ENCODE measurements at places on chromosomes 6 and 20.
A peak's percentile ranks its signal among the peaks of the same experiment; 100 is the strongest.

DNA sequence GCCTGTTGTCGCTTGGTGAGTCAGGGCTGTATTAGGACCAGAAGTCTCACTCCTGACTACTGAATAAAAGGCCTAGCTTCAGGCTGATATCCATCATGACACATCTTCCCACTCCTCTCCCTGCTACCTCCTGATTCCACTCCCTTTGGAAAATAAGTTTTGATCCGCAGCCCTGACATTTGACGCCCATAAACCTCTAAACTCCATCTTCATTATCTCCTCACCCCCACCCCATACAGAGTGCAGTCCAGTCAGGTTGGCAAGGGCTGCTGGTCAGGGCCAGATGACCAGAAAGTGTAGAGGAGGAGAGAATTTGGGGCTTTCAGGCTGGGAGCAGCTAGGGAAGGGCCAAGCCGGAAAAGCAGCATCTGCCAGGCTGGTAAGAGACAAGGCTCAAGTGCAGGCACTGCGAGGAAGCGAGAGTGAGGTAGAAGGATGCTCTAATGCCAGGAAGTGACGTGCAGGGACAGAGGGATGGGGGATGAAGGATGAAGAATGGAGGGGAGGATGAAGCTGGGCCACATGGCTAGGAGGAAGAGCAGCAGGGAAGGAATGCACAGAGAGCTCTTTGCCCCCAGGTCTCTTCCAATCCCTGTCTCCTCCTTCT lies 1.2 kb downstream of the GGT7 start:
- H3K27me3 ChIP-seq, result no peaks in the 10 kb centered on the region
- no peak for DNase-seq
- peaks cover 3% of the 10 kb centered on the region for H3K4me1 ChIP-seq
- H3K36me3 ChIP-seq, result no peaks in the 10 kb centered on the region
- H3K4me3 ChIP-seq, result no peak overlapping the region

- no peaks in the 10 kb centered on the region for H3K27me3 ChIP-seq
- no peak overlapping the region for H3K4me3 ChIP-seq
- no peaks in the 10 kb centered on the region for H3K4me1 ChIP-seq
- no peak for DNase-seq
- no peak overlapping the region for H3K27ac ChIP-seq
Observed at GRCh38 chr6:69958978-69959377, 92.6 kb downstream of the COL19A1 start.

DNA sequence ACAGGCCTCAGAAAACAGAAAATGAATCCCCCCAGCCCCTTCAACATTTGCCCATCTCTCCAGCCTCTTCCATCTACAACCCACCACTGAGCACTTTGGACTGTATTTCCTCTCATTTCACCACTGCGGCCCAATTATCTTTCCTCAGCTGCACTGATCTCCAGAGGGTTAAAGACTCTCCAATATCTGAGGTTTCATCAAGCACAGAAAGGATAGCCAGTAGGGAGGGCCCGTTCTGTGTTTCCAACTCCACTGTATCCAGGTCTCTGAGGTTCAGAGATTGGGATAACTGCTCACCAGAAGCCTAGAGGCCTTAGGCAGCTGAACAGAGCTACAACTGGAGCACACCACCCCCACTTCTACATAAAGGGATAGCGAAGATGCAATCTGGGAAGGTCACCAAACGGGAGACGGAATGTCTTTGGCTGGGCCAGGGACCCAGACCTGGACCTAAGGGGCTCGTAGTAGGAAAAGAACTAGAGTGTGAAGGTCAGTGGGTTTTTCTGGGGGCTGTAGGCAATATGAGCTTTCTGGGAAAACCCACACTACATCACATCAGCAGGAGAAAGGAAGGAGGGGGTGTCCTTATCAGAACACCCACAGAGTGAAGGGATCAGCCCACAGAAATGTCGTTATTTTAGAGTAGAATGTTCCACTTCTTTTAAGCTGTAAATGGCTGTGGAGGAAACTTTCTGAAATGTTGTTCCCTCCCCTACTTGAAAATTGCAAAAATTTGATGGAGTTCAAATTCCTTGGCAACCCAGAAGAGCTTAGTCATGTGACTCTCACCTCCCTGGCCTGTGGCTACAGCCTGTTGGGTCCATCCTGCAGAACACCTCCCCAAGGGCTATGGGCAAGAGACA lies 7.3 kb downstream of the KCNK5 start:
- H3K4me1 ChIP-seq, result peaks cover 11% of the 10 kb centered on the region
- DNase-seq, result no peak
- H3K27ac ChIP-seq, result no peak overlapping the region
- 0 out of 2 replicates have a peak, but pooled peaks cover 6% of the 10 kb centered on the region for H3K36me3 ChIP-seq

DNA sequence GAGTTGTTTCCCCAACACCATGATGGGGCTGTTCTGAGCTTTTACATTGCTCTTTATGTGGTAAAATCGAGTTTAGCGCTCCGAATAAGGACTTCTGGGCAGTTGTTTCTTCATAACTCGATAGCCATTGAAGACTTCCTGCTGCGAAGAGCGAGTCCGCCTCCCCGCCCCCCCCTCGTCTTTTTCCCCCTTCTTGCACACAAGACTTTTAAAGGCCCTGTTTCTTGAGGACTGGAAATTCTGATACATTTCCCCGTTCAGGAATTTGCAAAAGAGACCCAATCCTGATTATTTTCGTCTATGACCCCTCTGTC lies 1.5 kb upstream of the CITED2 start:
- H3K27ac ChIP-seq, result no peak overlapping the region
- peaks cover 7% of the 10 kb centered on the region for H3K36me3 ChIP-seq

DNA sequence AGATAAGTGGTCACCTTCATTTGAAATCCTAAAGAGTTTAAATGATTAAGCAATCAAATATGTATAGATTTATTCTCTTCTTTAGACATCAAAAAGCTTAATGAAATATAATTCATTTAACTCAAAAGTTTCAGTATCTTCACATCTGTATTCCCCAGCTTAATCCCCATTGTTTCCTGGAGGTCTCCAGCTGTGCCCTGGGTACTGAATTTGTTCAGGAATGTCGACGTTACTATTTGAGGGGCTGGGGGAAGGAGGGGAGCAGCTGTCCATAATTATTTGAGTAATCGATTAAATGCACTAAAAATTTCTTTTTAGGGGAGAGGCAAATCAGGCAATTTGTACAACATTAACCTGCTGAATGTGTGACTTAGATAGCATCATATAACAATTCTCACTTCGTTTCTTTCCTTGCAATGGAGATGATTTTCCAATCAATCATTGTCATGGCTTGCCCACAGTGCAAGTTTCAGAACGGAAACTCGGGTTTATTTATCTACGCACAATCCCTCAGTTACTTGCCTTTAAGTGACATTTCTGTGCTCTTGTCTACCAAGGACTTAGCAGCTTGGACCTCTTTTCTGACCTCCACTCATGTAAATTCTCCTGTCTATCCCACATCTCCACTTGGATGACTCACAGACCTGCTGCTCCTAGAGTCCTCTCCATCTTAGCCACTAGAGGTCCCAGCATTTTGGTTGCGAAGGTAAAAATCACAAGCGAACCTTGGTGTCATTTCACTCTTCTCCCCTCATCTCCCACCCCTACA lies 3.9 kb downstream of the DOK5 start:
- no peaks in the 10 kb centered on the region for H3K36me3 ChIP-seq
- no peak overlapping the region for H3K4me3 ChIP-seq
- DNase-seq, result no peak
- H3K27me3 ChIP-seq, result peaks cover 3% of the 10 kb centered on the region

- no peaks in the 10 kb centered on the region for H3K27me3 ChIP-seq
- no peak overlapping the region for H3K27ac ChIP-seq
- peaks cover 25% of the 10 kb centered on the region for H3K4me1 ChIP-seq
- no peak overlapping the region for H3K4me3 ChIP-seq
Observed at GRCh38 chr6:15441215-15441868, 195.5 kb downstream of the JARID2 start.

GRCh38 chr6:9539231-9539755 lies 875.6 kb downstream of the TFAP2A start:
- H3K27ac ChIP-seq, result no peak overlapping the region
- no peak overlapping the region for H3K4me3 ChIP-seq
- H3K4me1 ChIP-seq, result no peaks in the 10 kb centered on the region
- no peaks in the 10 kb centered on the region for H3K36me3 ChIP-seq

DNA sequence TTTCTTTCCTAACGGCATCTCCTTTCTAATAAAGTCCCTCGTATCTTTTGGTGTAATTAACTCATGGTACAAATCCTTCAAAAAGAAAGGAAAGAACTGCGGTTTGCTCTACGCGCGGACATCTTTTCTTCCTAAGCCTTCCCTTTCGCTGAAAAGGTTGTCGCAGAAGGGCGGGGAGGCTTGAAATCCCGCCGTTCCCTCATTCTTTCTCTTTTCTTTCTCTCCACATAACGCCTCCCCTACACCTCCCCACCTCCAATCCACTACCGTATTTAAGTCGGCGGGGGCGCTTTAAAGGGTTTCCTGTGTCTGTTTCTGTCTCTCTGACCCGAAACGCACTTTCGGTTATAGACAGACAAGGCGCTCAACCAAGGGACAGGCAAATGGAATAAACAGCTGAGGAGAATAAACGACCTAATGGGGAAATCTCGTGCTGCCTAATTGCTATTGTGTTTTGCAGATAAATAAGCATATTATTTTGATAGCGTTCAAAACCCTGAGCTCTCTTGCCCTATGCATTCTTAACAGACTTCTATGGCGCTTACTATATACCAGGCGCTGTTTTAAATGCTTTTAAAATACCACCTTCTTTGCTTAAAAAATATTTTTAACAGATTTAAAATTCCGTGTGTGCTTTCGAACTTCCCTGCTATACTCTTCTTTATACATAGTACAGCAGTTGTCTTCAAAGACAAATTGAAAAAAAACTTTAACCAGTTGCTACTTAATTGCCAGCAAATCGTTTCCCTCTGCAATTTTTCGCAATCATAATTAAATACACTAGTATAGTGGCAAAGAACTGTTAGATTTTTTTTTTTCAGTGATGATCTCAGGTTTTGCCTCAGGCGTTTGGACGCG lies 2.5 kb upstream of the HEY2 start:
- H3K27ac ChIP-seq, result no peak overlapping the region
- peaks cover 8% of the 10 kb centered on the region for H3K27me3 ChIP-seq
- H3K36me3 ChIP-seq, result no peaks in the 10 kb centered on the region
- no peak for DNase-seq
- peak overlapping the region; percentile 55 for H3K4me3 ChIP-seq

GRCh38 chr20:41480054-41480770 lies 113.6 kb upstream of the EMILIN3 start:
- H3K27me3 ChIP-seq, result no peaks in the 10 kb centered on the region
- H3K27ac ChIP-seq, result no peak overlapping the region
- peaks cover 6% of the 10 kb centered on the region for H3K36me3 ChIP-seq
- H3K4me1 ChIP-seq, result no peaks in the 10 kb centered on the region

GRCh38 chr6:91045161-91045560 lies 458.3 kb upstream of the MAP3K7 start:
- H3K4me3 ChIP-seq, result no peak overlapping the region
- H3K27me3 ChIP-seq, result no peaks in the 10 kb centered on the region

DNA sequence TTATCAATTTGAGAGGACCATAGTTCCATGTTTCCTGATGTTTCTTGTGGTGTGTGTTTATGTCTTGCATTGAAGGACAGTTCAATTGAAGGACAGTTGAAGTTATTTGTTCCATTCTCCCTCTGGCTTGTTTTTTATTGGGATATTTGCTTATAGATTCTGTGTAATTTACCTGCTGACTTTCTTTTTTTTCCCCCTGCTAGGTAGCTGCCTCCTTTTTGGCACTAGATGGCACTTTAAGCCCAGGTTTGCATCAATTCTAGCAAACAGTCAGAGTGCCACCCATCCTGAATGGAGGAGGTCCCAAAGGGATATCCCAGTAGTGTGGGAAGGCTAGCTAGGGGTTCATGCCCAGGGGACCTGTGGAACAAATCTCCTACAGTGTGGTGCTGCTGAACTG lies 78.1 kb downstream of the CFAP61 start:
- H3K4me3 ChIP-seq, result no peak overlapping the region
- H3K4me1 ChIP-seq, result no peaks in the 10 kb centered on the region
- H3K27me3 ChIP-seq, result no peaks in the 10 kb centered on the region
- H3K36me3 ChIP-seq, result no peaks in the 10 kb centered on the region
- DNase-seq, result peak; percentile 18

DNA sequence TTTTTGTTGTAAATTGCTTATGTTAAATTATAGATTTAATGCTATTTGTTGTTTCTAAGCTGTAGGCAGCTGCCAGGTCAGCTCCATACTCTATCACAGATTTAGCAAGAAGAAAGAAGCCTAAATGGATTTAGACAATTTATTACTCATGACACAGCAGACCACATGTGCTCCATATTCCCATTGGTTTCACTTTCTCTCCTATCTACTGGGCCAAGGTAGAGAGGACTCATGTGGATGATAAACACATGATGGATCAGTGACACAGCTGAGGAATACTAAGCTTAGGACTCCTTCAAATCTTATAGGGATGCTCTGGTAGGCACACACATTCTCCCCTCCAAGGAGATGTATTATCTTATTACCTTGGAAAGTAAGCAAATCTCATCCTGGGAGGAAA lies 553.0 kb upstream of the ADGRB3 start:
- H3K27me3 ChIP-seq, result no peaks in the 10 kb centered on the region
- H3K4me3 ChIP-seq, result no peak overlapping the region
- no peak overlapping the region for H3K27ac ChIP-seq
- DNase-seq, result no peak
- no peaks in the 10 kb centered on the region for H3K4me1 ChIP-seq

GRCh38 chr20:21146215-21146614 lies 20.3 kb downstream of the KIZ start:
- H3K4me3 ChIP-seq, result no peak overlapping the region
- H3K27ac ChIP-seq, result no peak overlapping the region
- no peaks in the 10 kb centered on the region for H3K4me1 ChIP-seq
- H3K36me3 ChIP-seq, result no peaks in the 10 kb centered on the region
- no peaks in the 10 kb centered on the region for H3K27me3 ChIP-seq

DNA sequence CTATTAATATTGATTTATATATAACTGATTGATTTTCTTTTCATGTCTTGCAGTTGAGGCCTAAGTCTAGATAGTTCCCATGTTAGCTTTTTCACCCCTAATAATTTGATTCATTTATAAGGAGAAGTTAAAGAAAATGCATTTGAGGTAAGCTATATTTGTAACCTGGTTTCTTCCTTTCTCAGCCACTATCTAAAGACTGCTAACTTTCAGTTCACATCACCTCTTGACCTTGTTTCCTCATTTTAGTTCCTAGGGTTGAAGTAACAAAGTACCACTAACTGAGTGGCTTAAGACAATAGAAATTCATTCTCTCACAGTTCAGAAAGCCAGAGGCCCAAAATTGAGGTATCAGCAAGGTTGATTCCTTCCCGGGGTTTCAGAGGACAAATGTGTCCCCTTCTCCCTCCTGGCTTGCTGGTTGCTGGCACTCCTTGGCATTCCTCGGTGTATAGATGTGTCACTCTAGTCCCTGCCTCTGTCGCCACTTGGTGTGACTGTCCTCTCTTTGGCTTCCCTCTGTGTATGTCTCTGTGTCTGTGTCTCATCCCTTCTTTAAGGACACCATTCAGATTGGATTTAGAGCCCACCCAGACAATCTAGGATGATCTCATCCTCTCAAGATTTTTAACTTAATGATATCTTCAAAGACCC lies 55.9 kb upstream of the C20orf144 start:
- DNase-seq, result no peak
- H3K4me3 ChIP-seq, result no peak overlapping the region
- H3K27me3 ChIP-seq, result no peaks in the 10 kb centered on the region
- no peaks in the 10 kb centered on the region for H3K4me1 ChIP-seq
- H3K27ac ChIP-seq, result no peak overlapping the region

- no peak overlapping the region for H3K27ac ChIP-seq
- DNase-seq, result no peak
- H3K27me3 ChIP-seq, result no peaks in the 10 kb centered on the region
- H3K4me3 ChIP-seq, result no peak overlapping the region
- no peaks in the 10 kb centered on the region for H3K36me3 ChIP-seq
Observed at GRCh38 chr6:4885341-4885933, 109.2 kb downstream of the CDYL start.
